ENCODE measurements at places on chromosomes 2 and 18.

GRCh38 chr2:229408356-229408755 is 137.3 kb upstream of the PID1 start:
- no peak for DNase-seq

- DNase-seq = no peak
Observed at GRCh38 chr2:231966886-231967285, 5.4 kb downstream of the DIS3L2 start.

DNA sequence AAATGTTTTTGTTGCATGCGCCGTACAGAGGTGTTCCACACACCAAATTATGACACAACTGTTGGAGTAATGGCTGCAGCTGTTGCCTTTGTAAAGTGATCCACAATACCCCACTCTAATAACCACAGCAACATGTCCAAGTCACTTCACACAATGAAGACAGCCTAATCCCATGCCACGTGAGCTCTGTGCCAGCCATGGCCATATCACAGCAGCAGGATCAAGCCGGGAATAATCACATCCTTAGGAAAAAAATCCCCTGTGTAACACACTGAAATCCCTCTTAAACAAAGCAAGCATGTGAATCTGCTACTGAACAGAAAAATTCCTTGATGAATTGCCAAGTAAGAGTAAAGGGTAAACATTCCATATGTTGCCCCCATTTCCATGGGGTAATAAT is 179.5 kb upstream of the PARD3B start:
- no peak for DNase-seq

DNA sequence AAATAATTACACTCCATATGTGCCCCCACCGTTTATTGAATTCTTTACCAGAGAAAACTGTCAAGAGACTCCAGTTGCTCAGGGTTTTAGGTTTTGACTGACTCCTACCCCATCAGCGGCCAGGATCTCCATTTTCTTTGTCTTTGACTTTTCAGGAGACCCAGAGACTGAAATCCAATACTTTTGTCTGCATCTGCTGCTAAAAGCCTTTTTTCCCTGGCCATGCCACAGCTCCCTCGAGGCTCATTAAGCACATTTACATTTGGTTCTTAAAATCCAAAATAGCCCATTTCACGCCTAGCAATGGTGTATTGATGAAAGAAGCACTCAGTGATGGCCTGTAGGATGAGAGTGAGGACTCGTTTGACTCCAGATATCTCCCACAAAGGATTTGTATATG is 332.6 kb upstream of the ACVR2A start:
- DNase-seq = no peak

DNA sequence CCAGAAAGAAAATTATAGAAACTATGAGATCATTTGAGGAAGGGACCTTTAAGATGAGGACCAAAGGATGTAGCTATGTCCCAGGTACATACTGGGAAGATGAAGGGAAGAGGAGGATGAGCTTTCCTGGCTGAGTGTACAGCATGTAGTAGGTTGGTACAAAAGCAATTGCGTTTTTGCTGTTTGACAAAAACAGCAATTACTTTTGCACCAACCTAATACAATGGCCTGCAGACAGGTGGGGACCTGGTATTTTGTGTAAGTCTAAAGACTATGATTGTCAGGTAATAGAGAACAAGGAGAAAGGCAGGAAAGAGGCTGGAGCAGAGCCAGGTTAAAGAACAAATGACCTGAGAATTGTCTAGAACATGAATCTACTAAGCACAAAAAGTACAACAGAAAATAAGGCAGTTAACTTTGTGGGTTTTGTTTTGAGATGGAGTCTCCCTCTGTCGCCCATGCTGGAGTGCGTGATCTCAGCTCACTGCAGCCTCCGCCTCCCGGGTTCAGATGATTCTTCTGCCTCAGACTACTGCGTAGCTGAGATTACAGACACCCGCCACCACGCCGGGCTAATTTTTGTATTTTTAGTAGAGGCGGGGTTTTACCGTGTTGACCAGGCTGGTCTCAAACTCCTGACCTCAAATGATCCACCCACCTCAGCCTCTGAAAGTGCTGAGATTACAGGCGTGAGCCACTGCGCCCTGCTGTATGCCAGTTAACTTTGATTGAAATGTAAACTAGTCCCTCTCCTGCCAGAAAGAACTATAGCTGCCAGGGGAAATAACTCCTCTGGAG is 3.2 kb upstream of the TGOLN2 start:
- no peak for DNase-seq

DNA sequence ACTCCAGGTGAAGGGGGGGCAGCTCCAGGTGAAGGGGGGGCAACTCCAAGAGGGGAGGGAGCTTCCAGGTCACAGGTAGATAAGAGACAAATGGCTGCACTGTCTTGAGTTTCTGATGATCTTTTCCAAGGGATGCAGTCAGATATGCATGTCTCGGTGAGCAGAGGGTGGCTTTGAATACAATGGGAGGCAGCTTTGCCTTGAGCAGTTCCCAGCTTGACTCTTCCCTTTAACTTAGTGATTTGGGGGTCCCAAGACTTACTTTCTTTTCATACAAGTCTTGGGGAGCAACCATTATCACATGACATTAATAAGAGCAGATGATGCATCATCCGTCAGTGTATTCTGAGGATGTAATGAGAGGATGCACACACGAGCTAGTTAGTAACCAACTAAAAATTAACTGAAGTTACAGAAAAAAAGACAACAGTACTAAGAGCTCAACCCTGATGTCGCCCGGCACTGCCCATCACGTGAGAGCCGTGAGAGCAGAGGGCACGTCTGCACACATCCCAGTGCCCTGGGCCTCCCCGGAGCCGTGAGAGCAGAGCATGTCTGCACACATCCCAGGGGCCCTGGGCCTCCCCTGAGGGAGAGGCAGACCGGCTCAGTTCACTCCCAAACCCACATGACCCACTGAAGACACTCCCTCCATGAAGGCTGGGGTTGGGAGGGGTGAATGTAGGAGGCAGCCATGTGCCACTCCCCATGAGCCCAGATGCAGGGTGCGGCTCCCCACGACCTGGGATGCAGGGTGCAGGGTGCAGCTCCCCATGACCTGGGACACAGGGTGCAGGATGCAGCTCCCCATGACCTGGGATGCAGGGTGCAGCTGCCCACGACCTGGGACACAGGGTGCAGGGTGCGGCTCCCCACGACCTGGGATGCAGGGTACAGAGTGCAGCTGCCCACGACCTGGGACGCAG is 39.4 kb downstream of the PXDN start:
- no peak for DNase-seq

DNA sequence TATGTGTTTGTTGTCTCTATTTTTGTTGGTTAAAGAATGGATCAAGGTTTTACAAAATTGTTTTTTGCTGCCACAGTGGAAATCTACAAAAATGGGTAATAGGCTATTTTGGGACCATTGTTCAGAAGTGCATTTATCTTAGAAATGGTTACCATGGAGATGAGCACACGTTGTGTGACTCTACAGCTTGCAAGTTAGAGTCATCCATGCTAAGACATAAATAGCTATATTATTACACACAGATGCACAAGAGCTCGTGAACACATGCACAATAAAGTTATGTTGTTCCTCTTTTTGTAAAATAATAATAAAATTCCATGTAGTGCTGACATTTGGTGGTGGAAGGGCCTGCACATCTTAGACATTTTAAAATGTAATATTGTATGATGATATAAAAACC is 15.5 kb upstream of the DUSP19 start:
- no peak for DNase-seq

DNA sequence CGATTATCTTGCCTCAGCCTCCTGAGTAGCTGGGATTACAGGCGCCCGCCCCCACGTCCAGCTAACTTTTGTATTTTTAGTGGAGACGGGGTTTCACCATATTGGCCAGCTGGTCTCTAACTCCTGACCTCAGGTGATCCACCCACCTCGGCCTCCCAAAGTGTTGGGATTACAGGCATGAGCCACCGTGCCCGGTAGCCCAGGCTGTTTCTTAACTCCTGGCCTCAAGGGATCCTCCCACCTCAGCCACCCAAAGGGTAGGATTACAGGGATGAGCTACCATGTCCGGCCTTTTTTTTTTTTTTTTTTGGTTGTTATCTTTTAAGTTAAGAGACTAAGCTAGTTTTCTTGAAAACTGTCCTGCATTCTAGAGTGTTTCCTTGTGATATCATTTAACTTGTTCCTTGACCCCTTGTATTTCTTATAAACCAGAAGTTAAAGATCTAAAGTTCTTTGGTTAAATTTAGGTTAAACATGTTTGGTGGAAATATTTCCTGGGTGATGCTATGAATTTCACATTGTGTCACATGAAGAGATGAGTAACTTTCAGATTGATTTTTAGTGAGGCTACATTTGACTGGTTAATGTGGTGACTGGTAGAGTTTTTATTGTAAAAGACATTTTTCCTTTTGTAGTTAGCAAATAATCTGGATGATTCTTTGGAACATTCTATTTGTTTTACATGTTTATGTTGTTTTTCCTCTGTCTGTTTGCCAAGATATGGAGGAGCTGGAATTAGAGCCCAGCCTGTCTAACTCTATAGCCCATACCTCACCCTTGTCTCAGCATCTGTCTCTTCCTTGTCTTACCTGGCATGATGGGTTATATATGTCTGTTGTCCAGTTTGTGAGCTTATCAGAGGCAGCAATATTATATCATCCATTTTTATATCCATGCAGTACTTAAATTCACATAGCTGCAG is 5.2 kb downstream of the NCAPH start:
- no peak for DNase-seq

GRCh38 chr2:232878855-232879617 is 9.0 kb downstream of the SNORC start:
- no peak for DNase-seq

- DNase-seq = no peak
Observed at GRCh38 chr2:130826821-130827501, 9.8 kb upstream of the ARHGEF4 start.

- DNase-seq = no peak
Observed at GRCh38 chr2:197297266-197297665, 13.3 kb downstream of the ANKRD44 start.

DNA sequence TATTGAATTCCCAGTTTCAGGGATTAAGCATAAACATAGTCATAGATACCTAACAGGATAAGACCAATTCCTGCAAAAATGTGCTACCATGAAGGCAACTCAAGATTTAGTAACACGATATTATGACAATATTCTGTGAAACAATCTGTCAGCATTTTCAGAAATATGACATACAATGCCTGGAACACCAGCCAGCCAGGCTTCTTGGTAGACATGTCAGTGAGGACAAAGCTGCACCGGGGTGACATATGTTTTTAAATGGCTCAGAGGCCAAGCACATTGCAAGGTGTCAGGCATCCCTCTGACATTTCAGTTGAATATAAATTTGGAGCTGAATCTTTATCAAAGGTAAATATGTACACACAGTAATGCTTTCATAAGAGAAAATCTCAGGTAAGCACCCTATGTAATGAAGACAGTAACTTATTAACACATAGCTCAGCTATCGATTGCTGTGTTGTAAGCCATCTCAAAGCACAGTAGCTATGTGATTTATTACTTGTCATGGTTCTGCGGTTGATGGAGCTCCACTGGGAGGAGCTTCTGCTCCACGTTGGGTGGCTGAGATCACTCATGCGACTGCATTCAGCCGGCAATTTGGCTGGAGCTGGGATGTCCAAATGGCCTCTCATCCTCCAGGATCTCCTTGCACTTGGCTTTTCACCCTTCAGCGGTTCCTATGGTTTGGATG is 31.9 kb upstream of the EML6 start:
- no peak for DNase-seq

GRCh38 chr2:194621945-194622344 is 1035.1 kb upstream of the SLC39A10 start:
- DNase-seq = no peak

DNA sequence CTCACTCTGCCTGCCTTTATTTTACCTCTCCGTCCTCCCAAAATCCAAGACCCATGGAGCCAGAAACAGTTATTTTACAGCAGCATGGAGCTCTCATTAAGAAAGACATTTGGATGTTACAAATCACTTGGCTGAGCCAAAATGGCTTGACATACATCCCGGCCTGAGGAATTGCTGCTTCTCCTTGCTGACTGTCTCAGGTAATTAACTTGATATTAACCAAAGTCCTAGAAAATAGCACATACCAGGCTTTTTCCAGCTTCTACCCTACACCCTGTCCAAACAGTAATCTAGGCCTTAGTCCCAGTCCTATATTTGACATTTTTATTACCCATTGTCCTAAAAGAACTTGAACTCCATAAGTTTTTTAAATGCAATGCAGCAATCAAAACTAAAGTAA is 205.0 kb downstream of the TMX3 start:
- peak; percentile 48 for DNase-seq

GRCh38 chr2:143158551-143159485 is 29.6 kb downstream of the ARHGAP15 start:
- DNase-seq = no peak

DNA sequence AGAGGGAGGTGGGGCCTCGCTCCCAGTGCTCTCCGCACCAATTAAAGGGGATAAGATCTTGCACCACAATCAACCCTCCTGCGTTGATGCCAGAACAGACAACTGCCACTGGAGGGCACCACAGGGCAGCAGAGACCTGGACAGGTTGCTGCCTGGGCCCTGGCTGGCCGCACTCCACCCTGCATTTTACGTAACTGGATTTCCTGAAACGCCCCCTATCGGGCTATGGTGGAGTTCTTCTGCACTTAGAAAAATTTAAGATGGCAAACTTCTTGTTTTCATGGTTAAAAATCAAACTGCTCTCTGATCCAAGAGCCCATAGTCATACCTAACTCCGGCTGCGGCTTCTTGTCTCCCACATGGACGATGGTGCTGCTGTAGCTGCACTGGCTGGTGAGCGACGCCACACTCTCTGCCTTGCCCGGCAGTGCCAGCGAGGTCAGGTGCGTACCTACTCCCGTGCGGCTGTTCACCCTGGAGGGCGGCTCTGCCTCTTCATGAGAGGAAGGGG is 16.8 kb upstream of the HES6 start:
- DNase-seq = peak; percentile 90

DNA sequence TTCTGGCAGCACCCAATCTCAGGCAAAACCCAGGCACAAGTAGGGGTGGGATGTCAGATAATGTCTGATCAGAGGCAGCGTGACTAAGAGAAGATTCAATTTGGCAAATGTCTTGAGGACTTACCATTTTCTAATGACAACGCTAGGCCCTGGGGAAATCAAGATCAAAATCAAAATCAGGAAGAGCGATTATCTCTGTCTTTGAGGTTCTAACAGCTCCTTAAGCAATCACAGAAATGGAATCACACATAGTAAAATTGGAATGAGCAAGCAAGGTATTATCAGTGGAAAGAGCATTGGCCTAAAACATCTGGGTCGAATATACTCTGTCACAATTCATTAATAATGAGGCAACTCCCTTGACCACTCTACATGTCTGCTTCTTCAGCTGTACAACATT is 8.6 kb upstream of the SERPINB2 start:
- DNase-seq = no peak

Data from cerebellar cortex (tissue), 1 donor.